ENCODE measurements at places on chromosomes 4 and X.
A peak's percentile ranks its signal among the peaks of the same experiment; 100 is the strongest.

DNA sequence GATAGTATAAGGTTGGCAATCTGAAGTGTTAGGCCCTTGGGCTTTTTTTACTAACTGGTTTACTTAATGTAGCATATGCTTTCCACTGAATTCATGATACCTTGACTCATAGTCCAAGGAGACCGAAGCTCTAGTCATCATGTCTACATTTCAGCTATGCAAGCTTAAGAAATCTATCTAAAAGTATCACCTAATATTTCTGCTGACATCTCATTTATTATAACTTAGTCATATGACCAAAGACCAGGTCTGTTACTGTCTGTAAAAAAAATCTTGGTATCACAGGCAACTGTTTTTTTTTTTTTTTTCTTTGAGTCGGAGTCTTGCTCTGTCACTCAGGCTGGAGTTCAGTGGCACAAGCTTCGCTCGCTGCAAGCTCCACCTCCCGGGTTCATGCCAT lies 814.0 kb upstream of the NDST4 start:
- no peak for DNase-seq

GRCh38 chr4:22957774-22958309 lies 265.1 kb downstream of the GBA3 start:
- DNase-seq: no peak

DNA sequence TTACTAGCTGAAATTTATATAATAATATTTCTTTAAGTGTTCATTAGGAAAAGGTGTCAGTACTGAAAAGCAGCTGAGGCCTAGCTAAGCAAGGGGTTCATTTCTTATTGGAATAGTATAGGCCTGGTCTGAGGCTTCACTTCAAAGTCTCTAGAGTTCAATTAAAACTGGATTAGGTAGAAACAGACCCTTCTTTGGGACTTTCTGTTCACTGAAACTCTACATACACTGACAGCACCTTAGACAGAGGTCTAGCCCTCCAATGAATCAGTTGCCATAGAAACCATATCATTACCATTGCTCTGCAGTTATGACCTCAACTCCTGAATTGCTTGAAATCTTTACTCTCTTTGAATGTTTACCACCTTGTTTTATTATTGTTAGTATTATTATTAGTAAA lies 86.4 kb upstream of the MAB21L2 start:
- DNase-seq: no peak

- no peak for DNase-seq
Measured at GRCh38 chr4:93761286-93761685, 67.3 kb upstream of the ATOH1 start.

DNA sequence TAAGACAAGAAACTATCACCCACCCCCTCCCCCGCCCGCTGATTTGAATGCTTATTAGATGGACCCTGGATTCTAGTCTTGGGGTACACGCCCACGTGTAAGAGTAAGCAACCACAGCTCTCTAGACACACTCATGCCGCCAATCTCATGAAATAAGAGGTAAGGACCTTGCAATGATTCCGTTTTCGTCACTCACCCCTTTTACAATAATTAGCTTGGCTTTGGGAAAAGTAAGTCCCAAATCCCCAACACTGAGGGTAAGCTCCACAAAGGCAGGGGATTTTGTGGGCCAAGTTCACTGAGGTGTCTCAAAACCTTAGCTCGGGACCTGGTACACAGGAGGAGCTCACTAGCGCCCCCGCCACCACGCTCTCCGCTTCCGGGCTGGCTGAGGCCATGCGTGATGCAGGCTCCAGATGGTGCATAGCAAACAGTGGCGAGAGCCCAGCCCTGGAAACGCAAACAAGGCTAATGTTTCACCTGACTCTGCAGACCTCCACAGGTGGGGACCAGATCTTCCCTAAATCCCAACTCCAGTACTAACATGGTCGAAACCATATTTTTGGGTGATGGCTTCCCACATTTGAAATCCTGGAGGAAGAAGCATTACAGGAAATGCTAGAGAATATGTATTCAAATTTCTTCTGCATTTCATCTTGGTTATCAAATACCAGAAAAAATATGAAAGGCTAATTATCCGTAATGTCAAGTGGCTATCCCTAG lies 4.1 kb downstream of the PLAC8 start:
- peak; percentile 56 for DNase-seq

DNA sequence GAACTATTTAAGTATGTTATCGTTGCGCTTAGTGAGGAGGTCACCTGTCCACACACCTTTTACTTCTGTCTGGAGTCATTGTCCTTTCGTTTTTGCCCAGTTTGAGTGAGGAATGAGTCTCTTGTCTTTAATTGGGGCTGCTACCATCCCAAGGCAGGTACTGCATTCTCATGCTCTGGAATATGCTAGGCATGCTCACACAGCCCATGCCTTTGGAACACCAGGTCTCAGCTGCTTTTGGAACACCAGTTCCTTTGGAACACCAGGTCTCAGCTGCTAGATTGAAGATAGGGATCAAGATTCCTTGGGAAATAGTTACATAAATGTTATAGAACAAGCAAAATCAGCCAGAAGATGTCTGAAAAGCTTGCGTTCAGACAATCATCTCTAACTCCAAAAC lies 73.1 kb downstream of the AREG start:
- no peak for DNase-seq

DNA sequence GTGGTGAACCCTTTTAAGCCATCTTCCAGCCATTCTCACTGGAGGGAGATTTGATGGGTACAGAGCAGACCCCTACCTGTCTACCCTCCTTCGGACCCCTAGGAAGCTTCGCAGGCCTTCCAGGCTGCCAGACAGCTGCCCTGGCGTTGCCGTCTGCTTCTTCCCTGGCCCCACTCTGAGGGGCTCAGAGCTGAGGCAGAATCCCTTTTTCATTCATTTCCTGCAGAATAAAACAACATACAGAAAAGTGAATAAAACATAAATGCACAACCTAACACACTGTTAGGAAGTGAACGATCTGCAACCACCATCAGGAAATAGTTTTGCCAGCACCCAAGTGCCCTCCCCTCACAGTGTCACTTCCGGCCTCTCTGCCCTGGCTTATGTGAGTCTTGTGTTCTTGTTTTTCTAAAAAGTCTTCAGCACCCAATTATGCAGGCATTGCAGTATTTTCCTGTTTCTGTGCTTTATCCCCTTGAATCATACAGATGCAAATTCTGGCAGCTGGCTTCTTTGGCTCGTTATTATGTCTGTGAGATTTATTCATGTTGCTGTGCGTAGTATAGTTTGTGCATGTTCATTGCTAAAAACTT lies 5.6 kb upstream of the ADD1 start:
- DNase-seq: no peak

DNA sequence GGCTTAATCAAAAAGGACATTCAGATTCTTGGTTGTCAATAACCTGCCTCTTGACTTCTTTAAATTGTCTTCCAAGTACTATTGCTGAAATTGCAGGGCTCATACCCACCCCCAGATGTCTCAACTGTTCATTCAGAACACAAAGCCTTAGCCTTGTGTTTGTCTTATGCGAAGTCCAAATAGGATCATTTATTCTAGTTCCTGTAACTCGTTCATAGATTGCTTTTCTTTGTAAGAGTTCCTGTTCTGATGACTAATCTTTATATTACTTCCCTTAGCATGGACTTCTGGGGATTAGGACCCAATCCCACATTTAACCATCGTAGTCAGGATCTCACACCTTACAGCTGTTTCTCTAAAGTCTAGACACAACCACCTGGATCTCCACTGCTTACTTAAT lies 226.0 kb downstream of the VEGFC start:
- peak; percentile 25 for DNase-seq

DNA sequence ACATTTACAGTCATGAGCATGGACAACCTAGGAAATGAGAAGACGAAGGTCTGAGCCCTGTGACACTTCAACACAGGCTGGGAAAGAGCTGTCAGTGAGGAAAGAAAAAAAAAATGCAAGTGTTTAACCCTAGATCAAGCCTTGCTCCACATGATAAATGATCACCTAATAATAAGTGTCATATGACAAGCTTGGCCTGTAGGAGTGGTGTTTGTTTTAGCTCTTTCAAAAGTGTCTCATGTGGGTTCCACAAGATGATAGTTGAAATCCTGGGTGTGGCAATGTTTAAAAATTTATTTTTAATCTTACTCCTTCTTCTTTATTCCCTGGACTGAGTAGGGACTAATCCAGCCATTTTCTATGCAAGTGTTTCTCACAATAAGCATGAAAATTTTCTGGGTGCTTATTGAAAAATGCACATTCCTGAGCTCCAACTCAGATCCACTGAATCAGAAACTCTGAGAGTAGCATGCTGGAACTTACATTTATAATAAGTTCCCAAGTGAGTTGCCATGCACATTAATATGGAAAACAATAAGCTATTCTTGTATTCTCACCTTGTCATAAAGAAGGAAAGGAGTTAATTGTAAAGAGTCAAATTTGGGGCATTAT lies 138.3 kb downstream of the AREG start:
- no peak for DNase-seq

DNA sequence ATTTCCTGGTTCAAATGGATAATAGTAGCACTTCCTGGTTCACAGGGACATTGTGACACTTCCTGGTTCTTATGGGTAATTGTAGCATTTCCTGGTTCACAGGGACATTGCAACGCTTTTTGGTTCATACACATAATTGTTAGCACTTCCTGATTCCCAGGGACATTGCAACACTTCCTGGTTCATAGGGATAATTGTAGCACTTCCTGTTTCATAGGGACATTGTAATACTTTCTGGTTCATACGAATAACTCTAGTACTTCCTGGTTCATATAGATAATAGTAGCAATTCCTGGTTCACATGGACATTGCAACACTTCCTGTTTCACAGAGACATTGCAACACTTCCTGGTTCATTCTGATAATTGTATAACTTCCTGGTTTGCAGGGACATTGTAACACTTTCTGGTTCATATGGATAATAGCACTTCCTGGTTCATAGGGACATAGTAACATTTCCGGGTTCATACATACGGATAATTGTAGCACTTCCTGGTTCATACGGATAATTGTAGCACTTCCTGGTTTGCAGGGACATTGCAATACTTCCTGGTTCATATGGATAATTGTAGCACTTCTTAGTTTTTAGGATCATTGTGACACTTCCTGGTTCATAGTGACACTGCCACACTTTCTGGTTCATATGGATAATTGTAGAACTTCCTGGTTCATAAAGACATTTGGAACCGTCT lies 61.6 kb upstream of the CD99 start:
- DNase-seq: no peak

DNA sequence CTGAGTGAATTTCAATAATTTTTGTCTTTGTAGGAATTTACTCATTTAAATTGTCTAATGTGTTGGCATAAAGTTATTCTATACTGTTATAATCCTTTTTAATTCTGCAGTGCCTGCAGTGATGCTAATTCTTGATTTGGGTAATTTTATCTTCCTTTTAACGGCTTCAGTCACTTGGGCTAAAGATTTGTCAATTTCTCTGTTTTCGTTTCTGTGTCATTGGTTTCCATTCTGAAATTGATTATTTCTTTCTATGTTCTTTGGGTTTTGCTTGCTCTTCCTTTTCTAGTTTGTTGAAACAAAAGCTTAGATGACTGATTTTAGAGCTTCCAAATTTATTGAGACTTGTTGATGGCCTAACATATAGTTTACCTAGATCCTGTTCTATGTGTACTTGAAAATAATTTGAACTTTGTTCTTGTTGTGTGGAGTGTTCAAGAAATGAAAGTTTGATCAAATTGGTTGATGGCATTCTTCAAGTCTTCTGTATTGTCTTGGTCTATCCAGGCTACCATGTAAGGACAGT lies 89.4 kb downstream of the TNIP2 start:
- DNase-seq: no peak

GRCh38 chr4:48756689-48757220 lies 23.3 kb downstream of the FRYL start:
- DNase-seq: no peak

GRCh38 chrX:45683914-45684313 lies 483.2 kb upstream of the DIPK2B start:
- no peak for DNase-seq

Measured in A549 (cell line).